ENCODE measurements at places on chromosomes 4 and X. TPM values are rescaled to one million over a fixed set of nuclear protein-coding genes. Genes with fewer than 3 reads are reported as not detected.

GRCh38 chrX:154352466-154352865 lies 22.0 kb downstream of the FLNA start:
- peaks cover 13% of the 10 kb centered on the region for H3K36me3 ChIP-seq
- H3K4me1 ChIP-seq: peaks cover 4% of the 10 kb centered on the region
- H3K27me3 ChIP-seq: no peaks in the 10 kb centered on the region

GRCh38 chrX:10072786-10073568 lies 83.8 kb upstream of the CLCN4 start:
- peaks cover 2% of the 10 kb centered on the region for H3K36me3 ChIP-seq
- H3K27ac ChIP-seq: no peak overlapping the region
- no peaks in the 10 kb centered on the region for H3K27me3 ChIP-seq
- no peaks in the 10 kb centered on the region for H3K4me1 ChIP-seq
- no peak overlapping the region for H3K4me3 ChIP-seq
- DNase-seq: no peak

GRCh38 chr4:136935871-136936270 lies 596.4 kb downstream of the PCDH18 start:
- no peaks in the 10 kb centered on the region for H3K27me3 ChIP-seq
- H3K36me3 ChIP-seq: no peaks in the 10 kb centered on the region
- no peak overlapping the region for H3K27ac ChIP-seq
- peaks cover 18% of the 10 kb centered on the region for H3K4me1 ChIP-seq

GRCh38 chr4:109640644-109641043 lies 62.6 kb downstream of the CASP6 start:
- no peaks in the 10 kb centered on the region for H3K27me3 ChIP-seq
- no peak overlapping the region for H3K27ac ChIP-seq
- DNase-seq: no peak
- no peaks in the 10 kb centered on the region for H3K4me1 ChIP-seq

- H3K4me1 ChIP-seq: no peaks in the 10 kb centered on the region
- H3K36me3 ChIP-seq: no peaks in the 10 kb centered on the region
- no peak for DNase-seq
- no peak overlapping the region for H3K4me3 ChIP-seq
- no peaks in the 10 kb centered on the region for H3K27me3 ChIP-seq
These were observed 1443.0 kb downstream of the PCDH7 start for GRCh38 chr4:32163125-32163524.

DNA sequence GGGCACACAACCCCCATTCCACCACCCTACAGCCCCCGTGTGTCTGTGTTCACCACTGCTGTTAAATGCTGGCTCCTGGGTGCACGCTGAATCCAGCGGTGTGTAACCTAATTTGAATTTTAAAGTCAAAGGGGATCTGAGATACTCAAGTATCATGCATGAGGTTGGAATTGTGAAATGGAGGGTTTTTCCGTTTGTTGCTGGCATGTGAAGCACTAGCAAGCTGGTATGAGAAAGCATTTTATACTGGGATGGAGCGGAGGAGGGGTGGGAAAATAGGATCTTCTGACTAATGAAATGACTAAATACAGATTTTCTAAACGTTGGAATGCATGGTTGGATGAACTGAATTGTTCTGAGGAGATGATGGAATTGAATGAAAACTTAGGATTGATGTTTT lies 36.9 kb upstream of the FAT1 start:
- no peak for DNase-seq
- H3K4me1 ChIP-seq: peaks cover 28% of the 10 kb centered on the region
- no peaks in the 10 kb centered on the region for H3K36me3 ChIP-seq
- H3K27ac ChIP-seq: peak overlapping the region; percentile 89

- H3K27ac ChIP-seq: no peak overlapping the region
- DNase-seq: no peak
- H3K4me3 ChIP-seq: no peak overlapping the region
- peaks cover 9% of the 10 kb centered on the region for H3K27me3 ChIP-seq
- H3K36me3 ChIP-seq: no peaks in the 10 kb centered on the region
- H3K4me1 ChIP-seq: no peaks in the 10 kb centered on the region
These were observed 107.9 kb downstream of the MMRN1 start for GRCh38 chr4:90002441-90003062.

GRCh38 chr4:39655876-39656275 lies 17.2 kb upstream of the SMIM14 start:
- H3K4me3 ChIP-seq: no peak overlapping the region
- no peak for DNase-seq

GRCh38 chr4:159689526-159689925 lies 586.6 kb downstream of the RAPGEF2 start:
- peaks cover 4% of the 10 kb centered on the region for H3K27me3 ChIP-seq
- H3K4me1 ChIP-seq: peaks cover 10% of the 10 kb centered on the region
- peaks cover 5% of the 10 kb centered on the region for H3K36me3 ChIP-seq
- H3K27ac ChIP-seq: no peak overlapping the region
- no peak for DNase-seq
- H3K4me3 ChIP-seq: no peak overlapping the region

- no peaks in the 10 kb centered on the region for H3K27me3 ChIP-seq
- no peak for DNase-seq
- no peak overlapping the region for H3K4me3 ChIP-seq
- H3K4me1 ChIP-seq: peaks cover 21% of the 10 kb centered on the region
- H3K36me3 ChIP-seq: no peaks in the 10 kb centered on the region
These were observed 22.5 kb upstream of the MYOZ2 start for GRCh38 chr4:119113033-119113655.

- no peaks in the 10 kb centered on the region for H3K36me3 ChIP-seq
- no peak overlapping the region for H3K4me3 ChIP-seq
- peaks cover 3% of the 10 kb centered on the region for H3K4me1 ChIP-seq
These were observed 87.9 kb downstream of the PDK3 start for GRCh38 chrX:24553011-24553410.

GRCh38 chrX:53595266-53595810 lies 91.2 kb downstream of the HUWE1 start:
- peaks cover 18% of the 10 kb centered on the region for H3K36me3 ChIP-seq
- no peak overlapping the region for H3K4me3 ChIP-seq
- DNase-seq: no peak
- H3K27me3 ChIP-seq: no peaks in the 10 kb centered on the region
- no peaks in the 10 kb centered on the region for H3K4me1 ChIP-seq

GRCh38 chrX:2398064-2398656 lies 102.6 kb downstream of the DHRSX start:
- peaks cover 11% of the 10 kb centered on the region for H3K36me3 ChIP-seq
- H3K27me3 ChIP-seq: no peaks in the 10 kb centered on the region
- H3K27ac ChIP-seq: no peak overlapping the region
- peaks cover 24% of the 10 kb centered on the region for H3K4me1 ChIP-seq
- DNase-seq: no peak

DNA sequence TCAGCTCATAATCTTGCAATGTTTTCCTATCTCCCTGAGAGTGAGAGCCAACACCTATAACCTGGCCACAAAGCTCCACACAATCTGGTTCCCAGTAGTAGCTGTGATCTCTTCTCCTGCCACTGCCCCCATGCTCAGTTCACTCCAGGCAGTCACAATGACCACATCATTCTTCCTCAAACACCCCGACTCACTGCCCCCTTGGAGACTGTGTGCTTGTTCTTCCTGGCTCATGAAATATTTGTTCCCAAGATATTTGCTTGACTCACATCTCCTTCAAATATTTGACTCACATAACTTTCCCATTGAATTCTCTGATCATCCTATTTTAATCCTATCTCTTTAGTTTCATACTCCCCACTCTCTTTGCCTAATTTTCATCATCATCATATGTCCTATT lies 173.7 kb downstream of the AREG start:
- peaks cover 16% of the 10 kb centered on the region for H3K4me1 ChIP-seq
- H3K27ac ChIP-seq: peak overlapping the region; percentile 57
- H3K4me3 ChIP-seq: no peak overlapping the region
- peaks cover 47% of the 10 kb centered on the region for H3K27me3 ChIP-seq
- no peak for DNase-seq

DNA sequence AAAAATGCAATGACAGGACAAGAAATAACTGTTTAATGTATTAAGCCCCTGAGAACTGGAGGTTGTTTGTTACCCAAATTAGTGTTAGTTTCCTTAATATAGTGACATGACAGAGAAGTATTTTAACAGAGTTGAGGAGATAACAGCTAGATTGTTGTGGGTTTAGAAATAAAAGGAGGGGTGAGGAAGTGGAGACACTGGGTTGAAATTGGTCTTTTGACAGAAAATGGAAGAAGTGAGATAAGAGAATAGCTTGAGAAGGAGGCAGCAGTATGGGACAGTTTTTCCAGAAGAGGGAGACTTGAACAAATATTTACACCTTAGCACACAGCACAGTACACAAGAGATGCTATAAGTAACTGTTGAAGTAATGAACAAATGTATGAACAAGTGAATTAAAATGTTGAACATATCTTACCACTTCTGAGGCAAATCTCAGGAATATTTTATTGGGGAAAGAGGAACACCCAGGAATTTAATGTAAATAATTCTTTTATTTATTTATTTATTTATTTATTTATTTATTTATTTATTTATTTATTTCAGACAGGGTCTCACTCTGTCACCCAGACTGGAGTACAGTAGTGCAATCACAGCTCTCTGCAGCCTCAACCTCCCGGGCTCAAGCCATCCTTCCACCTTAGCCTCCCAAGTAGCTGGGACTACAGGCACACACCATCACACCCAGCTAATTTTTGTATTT lies 58.0 kb upstream of the EGFL6 start:
- no peak for DNase-seq
- no peaks in the 10 kb centered on the region for H3K27me3 ChIP-seq
- no peak overlapping the region for H3K4me3 ChIP-seq
- H3K4me1 ChIP-seq: no peaks in the 10 kb centered on the region

GRCh38 chr4:8392591-8393190 lies 47.8 kb downstream of the ACOX3 start:
- no peaks in the 10 kb centered on the region for H3K27me3 ChIP-seq
- H3K4me3 ChIP-seq: no peak overlapping the region
- H3K4me1 ChIP-seq: peaks cover 33% of the 10 kb centered on the region
- peak overlapping the region; percentile 82 for H3K27ac ChIP-seq
- DNase-seq: no peak
- peaks cover 29% of the 10 kb centered on the region for H3K36me3 ChIP-seq

DNA sequence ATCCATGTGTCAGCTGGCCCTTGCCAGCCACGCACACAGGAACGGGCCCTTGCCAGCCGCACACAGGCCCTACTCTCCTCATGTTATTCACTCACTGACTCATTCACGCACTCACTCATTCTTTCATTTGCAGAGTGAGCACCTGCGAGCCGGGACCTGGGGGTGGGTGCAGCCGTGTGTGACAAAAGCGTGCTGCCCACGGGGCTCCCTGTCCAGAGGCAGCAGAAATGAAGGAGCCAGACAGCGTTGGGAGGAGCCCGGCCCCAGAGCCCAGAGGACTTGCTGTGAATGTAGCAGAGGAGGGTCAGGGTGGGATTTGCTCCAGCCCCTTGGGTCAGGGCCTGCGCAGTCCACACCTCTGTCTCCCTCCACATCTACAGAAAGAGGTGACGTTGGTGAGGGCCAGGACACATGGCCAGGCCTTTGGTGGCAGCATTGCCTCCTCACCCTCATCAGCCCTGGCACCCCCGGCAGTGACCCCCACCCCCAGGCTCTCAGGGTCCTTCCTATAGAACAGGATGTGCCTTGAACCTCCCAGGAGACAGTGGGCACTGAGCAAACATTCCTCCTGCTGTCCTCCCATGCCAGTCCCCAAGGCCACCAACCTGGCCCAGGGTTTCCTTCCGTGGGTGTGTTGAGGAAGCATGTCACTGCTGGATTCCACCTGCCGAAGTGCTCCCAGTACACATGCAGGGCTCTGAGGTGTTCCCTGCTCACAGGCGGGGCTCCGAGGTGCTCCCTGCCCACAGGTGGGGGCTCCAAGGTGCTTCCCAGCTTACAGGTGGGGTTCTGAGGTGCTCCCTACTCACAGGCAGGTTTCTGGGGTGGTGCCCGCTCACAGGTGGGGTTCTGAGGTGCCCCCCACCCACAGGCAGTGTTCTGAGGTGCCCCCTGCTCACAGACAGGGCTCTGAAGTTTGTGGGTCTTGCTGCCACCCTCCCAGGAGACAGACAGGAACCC lies 105.7 kb downstream of the HMX1 start:
- no peaks in the 10 kb centered on the region for H3K36me3 ChIP-seq
- H3K27me3 ChIP-seq: peaks cover 36% of the 10 kb centered on the region
- no peak overlapping the region for H3K27ac ChIP-seq
- no peak overlapping the region for H3K4me3 ChIP-seq
- DNase-seq: peak; percentile 86

- no peak overlapping the region for H3K27ac ChIP-seq
- peaks cover 6% of the 10 kb centered on the region for H3K27me3 ChIP-seq
- no peaks in the 10 kb centered on the region for H3K36me3 ChIP-seq
These were observed 575.5 kb downstream of the GBA3 start for GRCh38 chr4:23268072-23268771.

GRCh38 chr4:5927747-5928146 lies 34.9 kb upstream of the CRMP1 start:
- H3K27me3 ChIP-seq: peaks cover 64% of the 10 kb centered on the region
- H3K4me3 ChIP-seq: no peak overlapping the region
- peaks cover under 1% of the 10 kb centered on the region for H3K4me1 ChIP-seq
- H3K36me3 ChIP-seq: peaks cover 4% of the 10 kb centered on the region
- DNase-seq: no peak

- H3K4me3 ChIP-seq: peak overlapping the region; percentile 4
- H3K4me1 ChIP-seq: peaks cover 96% of the 10 kb centered on the region
- no peak for DNase-seq
- no peaks in the 10 kb centered on the region for H3K36me3 ChIP-seq
These were observed 136.3 kb downstream of the TSPAN5 start for GRCh38 chr4:98522062-98522461.

GRCh38 chrX:40106676-40107290 lies 9.0 kb upstream of the BCOR start:
- peak overlapping the region; percentile 36 for H3K27ac ChIP-seq
- H3K4me3 ChIP-seq: peak overlapping the region; percentile 61
- H3K27me3 ChIP-seq: no peaks in the 10 kb centered on the region
- peaks cover 15% of the 10 kb centered on the region for H3K4me1 ChIP-seq
- no peaks in the 10 kb centered on the region for H3K36me3 ChIP-seq
- no peak for DNase-seq

GRCh38 chrX:100928660-100929613 lies at the start of gene XKRX:
Gene XKRX (minus strand): TSS chrX:100928917. CDS start chrX:100928304, 613 bp downstream.
- peaks cover 5% of the 10 kb centered on the region for H3K4me1 ChIP-seq
- peaks cover 5% of the 10 kb centered on the region for H3K36me3 ChIP-seq
- DNase-seq: no peak
- H3K27ac ChIP-seq: no peak within 1 kb of the TSS
- H3K4me3 ChIP-seq: peak within 1 kb of the TSS; percentile 78
- H3K27me3 ChIP-seq: no peaks in the 10 kb centered on the region

GRCh38 chrX:123085311-123085940 lies 98.7 kb upstream of the GRIA3 start:
- no peaks in the 10 kb centered on the region for H3K36me3 ChIP-seq
- DNase-seq: no peak
- no peak overlapping the region for H3K4me3 ChIP-seq
- no peaks in the 10 kb centered on the region for H3K4me1 ChIP-seq
- H3K27ac ChIP-seq: no peak overlapping the region

- H3K4me1 ChIP-seq: no peaks in the 10 kb centered on the region
- no peak overlapping the region for H3K4me3 ChIP-seq
- peaks cover 2% of the 10 kb centered on the region for H3K27me3 ChIP-seq
- no peak for DNase-seq
These were observed 516.5 kb upstream of the CNKSR2 start for GRCh38 chrX:20857746-20858145.

Gene POF1B
- total RNA-seq: not detected

Gene COL4A6
- 4.5 TPM for total RNA-seq

Gene NPNT
- 2.7 TPM for total RNA-seq

Gene CLCN4
- 2.2 TPM for total RNA-seq

Gene TMEM129
- 37.0 TPM for total RNA-seq

Gene VSIG4
- total RNA-seq: not detected

Gene TEX13B
- not detected for total RNA-seq

Gene BEX1
- total RNA-seq: 6.0 TPM

Gene DMRTC1B
- total RNA-seq: not detected

Gene EMCN
- total RNA-seq: not detected

Gene NCAPG
- 6.5 TPM for total RNA-seq

Gene TMEM47
- 63.7 TPM for total RNA-seq

Measured in chondrocyte (in vitro differentiated cells).